ENCODE measurements at places on chromosomes 13 and 19.

GRCh38 chr13:65605396-65605795 is 1624.7 kb downstream of the PCDH9 start:
- DNase-seq = no peak

- DNase-seq = no peak
Measured at GRCh38 chr13:57030671-57031070, 110.0 kb upstream of the PRR20A start.

DNA sequence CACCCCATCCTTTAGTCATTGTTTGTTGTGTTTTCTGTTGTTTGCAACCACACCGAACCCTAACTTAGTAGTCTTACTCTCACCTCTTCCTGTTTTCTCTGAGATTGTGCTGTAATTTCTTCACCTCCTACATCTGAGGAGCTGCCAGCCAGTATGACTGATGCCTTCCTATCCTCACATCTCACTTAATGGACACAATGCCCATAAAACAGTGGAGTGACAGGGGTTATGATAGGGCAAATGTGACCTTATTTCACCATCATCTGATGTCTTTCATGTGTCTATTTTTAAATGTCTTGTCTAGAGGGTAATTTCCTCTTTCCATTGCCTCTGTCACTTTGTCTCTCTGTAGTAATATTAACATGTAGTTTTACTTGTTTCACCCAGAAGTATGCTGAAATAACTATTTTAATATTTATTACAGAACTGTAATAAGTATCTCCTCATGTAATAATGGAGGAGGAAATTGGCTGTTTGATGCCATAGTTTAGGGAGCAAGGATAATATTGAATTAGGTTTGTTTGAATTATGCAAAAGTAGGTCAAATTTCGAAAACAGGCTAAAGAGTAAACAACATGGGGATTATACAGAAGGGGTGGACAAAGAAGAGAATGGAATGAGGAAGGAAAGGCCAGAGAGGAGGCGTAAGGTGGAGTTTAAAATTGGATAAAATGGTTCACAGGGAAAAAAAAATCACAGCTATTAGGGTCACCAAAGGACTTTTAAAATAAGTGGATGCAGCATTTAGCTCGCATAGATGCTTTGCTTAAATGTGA is 103.5 kb upstream of the SPRY2 start:
- no peak for DNase-seq

GRCh38 chr19:12838886-12839756 is 806 bp downstream of the MAST1 start:
- no peak for DNase-seq

Measured in sigmoid colon (tissue), 7 donors.